ENCODE measurements at places on chromosomes 11 and 22.

GRCh38 chr11:99925968-99926367, 761.1 kb upstream of the ARHGAP42 start:
- no peak for DNase-seq

DNA sequence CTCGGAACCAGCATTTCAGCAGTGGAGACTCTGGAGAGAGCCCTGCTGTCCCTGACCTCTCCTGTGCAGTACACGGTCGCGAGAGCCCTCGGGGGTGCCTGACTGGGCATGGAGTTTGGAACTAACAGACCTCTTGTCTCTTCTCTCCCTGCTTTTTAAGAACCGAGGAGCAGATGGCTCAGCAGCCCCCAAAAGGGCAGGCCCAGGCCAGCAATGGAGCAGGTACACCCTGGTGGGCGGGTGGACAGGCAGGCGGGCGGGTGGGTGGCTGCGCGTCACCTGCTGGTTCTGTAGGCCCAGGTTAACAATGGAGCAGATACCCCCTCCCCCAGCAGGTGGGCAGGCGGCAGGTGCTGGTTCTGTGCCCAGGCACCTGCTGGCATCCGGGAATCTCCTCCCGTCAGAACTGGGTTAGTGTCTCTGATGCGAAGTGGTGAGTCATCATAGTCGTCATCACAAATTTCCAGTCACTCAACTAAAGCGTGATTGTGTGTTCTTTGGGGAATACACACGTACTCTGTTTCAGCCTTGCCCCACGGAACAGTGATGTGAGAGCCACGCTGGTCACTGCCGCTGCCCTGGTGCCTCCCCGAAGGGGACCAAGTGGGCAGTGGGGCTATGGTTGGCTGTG, 41.1 kb downstream of the GRAMD4 start:
- no peak for DNase-seq

GRCh38 chr11:134048028-134048427, 20.8 kb upstream of the JAM3 start:
- no peak for DNase-seq

GRCh38 chr11:124202951-124203350, 19.8 kb downstream of the OR10D3 start:
- no peak for DNase-seq

DNA sequence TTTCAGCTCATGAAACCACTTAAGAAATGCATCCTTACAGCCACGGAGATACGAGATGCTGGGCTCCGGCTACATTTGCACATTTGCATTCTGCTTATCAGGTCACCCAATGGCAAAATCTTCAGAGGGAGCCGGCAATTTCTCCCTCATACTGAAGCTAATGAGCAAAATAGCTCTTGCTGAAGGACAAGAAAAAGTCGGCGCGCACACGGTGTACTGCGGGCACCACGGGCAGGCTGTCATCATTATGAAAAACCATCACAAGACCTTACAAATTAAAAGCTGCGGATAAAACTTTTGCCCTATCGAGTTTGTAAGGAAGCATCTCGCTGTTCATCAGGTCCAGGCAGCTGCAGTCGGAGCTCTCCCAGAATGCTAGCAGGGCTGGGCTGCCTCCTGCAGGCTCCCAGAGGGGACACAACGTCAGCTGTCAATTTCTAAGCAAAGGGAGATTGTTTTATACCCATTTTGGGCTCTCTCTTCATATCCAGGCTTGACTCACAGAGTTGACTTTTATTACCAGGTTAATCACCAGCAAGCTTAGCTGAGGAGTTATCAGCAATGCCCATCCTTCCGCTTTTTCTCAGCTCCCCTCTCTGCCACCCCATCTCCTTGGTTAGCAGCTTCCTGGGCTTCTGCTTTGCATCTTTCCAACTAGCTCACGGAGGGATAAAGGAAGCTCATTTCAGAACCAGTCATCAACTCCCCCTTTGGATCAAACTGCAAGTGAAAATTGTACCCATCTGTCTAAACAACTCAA, 375.1 kb downstream of the OPCML start:
- DNase-seq: peak; percentile 72

DNA sequence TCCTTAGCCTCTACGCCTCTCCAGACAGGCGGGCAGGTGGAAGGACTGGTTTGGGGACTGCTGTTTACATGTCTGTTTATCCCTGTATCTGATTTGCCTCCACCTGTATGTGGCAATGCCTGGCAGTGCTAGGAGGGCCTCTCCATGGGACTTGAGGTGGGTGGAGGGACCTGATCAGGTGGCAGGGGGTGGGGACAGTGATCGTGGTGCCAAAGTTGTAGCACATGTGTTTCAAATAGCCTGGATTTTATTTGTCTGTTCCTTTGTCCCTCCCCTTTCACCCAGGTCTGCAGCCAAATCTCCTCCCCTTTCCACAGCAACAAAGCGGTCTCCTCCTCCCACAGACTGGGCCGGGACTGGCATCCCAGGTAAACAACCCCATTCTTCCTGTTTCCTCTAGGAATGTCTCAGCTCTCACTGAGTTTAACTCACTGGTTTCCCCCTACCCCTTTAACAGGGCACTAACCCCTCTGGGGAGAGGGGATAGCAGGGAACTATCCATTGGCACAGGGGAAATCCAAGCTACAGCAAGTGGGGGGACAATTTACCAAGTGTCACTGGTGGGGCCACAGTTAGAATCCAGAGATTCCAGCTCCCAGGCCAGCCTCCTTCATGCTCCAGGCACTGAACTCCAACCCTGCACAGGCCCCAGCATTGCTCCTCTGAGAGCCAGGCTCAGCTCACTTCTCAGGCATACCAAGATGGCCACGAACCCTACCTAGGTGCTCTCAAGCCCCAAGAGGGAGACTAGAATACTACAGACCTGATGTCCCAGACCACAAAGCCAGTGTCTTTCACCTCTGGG, 22.9 kb upstream of the TLCD5 start:
- no peak for DNase-seq

DNA sequence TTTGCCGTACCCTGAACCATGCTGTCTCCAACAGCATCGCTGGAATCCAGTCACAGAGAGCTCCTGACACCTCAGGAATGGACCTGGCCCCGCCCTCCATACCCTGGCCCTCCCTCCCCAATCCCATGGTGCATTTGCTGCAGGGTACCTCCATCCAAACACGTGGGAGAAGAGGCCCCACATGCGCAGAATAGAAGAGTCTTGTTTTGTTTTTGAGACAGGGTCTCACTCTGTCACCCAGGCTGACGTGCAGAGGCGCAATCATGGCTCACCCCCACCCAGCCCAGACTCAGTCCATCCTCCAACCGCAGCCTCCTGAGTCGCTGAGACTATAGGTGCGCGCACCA, 2.3 kb upstream of the PNPLA2 start:
- DNase-seq: no peak

GRCh38 chr11:1348796-1349326, 39.4 kb upstream of the TOLLIP start:
- peak; percentile 37 for DNase-seq

- no peak for DNase-seq
Observed at GRCh38 chr11:75151346-75152047, 590 bp downstream of the SLCO2B1 start.

- DNase-seq: no peak
Observed at GRCh38 chr11:70351646-70352045, 46.7 kb upstream of the CTTN start.

- no peak for DNase-seq
Observed at GRCh38 chr11:76605338-76606074, 65.0 kb downstream of the LRRC32 start.

DNA sequence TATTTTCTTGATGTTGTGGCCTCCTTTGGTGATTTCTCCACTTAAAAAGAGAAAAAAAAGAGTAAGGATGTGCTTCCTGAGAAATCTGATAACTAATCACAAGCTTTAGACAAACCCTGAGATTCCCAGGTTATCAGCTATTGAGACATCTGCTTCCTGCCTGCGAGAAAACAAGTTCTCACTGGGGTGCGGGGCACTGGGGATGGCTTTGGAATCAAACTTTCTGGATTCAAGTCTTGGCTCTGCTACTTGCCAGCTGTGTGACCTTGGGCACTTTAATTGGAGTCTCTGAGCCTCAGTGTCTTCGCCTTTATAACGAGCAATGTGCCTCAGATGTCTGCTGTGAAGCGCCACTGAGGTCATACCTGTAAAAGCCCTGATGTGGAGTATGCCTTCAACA, 152.5 kb upstream of the NAV2 start:
- no peak for DNase-seq

- no peak for DNase-seq
Observed at GRCh38 chr22:48856308-48856615, 971.4 kb downstream of the BRD1 start.

DNA sequence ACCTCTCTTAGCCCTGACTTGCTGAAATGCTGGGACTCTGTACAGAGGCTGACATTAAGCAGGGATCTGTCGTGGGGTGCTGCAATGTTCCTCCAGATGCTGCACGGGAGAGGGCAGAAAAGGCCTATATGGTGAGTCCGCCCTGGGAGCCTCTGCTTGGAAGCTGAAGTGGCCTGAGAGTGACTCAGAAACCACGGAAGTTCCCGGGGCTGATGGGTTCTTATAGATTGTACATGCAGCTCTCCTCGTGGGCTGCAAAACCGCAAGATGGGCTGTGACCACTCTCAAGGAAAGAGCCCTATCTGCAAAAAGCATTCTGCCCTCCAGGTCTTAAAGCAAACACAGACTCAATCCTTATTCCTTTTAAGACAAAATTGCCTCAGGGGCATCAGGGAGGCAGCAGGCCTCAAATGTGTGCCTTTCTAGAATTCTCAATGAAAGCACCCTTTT, 5.8 kb upstream of the SLC43A3 start:
- no peak for DNase-seq

- no peak for DNase-seq
Observed at GRCh38 chr22:26581026-26581425, 8.9 kb downstream of the TPST2 start.

DNA sequence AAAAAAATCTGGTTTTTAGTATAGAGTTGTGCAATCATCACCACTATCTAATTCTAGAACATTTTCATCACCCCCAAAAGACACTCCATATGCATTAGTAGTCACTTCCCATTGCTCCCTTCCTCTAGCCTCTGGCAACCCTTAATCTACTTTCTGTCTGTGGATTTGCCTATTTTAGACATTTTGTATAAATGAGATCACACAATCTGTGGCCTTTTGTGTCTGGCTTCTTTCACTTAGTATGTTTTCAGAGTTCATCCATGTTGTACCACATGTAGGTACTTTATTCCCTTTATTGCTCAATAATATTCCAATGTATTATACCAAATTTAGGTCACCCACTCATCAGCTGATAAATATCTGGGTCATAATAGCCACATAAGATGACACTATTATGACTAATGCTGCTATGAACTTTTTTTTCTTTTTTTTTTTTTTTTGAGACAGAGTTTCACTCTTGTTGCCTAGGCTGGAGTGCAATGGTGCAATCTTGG, 67.5 kb upstream of the SCUBE2 start:
- DNase-seq: no peak

DNA sequence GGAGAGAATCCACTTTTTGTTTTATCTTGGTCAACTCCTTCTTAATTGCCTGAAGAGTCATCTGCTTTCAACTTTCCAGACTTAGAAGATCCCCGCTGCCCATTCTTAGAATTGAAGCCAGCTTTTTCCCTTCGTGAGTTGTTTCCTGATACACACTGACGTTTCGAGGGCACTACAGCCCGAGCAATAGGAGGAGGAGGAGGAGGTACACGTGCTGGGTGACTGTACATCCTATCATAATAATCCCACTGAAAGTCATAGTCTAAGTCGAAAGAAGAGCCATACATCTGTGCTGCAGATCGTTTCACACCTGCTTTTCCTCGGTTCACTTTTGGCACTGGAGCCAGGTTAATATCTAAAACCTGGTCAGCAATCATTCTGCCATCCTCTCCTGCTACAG, 606.1 kb downstream of the DLG2 start:
- DNase-seq: no peak

DNA sequence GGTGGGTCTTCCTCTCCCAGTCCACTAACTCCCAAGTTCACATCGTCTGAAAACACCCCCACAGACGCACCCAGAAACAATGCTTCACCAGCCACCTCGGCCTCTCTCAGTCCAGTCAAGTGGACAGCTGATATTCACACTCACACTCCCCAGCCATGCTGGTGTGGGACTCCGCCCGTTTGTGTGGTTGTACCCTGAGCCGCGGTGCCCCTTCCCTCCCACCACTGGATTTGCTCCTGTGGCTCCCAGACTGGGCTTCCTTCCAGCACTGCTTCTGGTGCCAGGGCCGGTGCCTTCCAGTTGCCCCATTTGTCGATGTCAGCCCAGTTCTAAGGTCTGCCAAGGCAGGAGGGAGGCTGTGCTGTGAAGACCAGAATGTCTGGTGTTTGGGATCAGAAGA, 37.9 kb upstream of the PLET1 start:
- DNase-seq: no peak

DNA sequence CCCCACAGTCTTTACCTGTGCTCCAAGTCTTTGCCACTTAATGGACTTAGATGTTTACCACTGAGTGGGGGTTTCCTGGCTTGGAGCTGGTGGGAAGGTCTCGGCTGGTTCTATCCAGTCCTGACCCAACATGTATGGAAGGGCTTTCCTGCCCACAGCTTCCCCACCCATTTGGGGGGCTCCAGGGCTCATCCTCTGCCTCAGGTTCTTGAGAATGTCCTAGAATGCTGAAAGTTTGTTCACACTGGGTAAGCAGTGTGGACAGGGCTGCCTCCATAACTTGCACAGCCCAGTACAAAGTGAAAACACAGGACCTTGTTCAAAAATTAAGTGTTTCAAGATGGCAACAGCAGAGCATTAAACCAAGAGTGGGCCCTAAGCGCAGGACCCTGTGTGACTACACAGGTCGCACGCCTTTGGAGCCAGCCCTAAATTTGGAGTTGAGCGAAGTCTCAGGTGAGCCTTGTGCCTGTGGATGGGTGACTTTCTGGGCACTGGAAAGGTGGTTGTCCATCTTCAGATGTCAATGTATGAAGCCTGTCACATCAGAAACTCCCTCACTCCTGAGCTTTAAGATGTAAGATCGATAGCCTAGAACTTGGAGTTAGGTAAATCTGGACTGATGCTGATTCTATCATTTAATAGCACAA, 72.7 kb upstream of the NARS2 start:
- DNase-seq: no peak

GRCh38 chr22:28029201-28029948, 110.3 kb upstream of the PITPNB start:
- DNase-seq: no peak

GRCh38 chr22:44245438-44245837, 64.7 kb downstream of the PARVG start:
- no peak for DNase-seq

DNA sequence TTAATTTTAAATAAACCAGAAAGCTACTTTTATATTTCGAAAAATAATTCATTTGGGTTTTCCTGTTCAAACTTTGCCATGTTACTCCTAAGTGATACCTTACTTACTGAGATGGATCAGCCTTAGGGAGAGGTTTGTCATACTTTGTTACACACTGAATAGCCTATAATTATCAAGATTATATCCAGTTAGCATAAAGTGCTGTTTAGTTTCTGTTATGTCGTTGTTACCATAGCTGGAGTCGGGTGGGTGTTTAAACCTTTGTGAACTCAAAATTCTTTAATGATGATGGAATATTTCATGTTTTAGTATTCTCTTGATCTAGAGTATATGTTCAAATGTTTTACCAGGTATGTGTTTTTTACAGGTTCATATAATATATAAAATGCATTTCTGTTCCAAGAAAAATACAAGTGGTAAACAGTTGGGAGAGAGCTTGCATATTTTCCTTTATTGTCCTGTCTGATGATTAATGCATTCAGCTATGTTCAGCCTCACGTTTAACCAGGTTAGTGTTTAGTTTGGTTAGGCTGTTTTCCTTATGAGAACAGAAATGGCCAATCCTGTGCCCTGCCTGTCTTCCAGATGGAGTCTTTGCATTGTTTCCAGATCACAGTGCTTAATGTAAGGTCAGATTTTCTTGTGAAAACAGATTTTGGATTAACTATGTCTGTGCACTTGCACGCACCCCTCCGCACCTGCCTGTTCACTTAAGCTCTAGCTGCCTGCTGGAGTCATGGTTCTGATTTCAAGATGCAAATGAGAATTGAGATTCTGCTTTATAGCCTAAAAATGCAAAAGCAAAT, 105.6 kb downstream of the ATXN10 start:
- no peak for DNase-seq
